ENCODE measurements at places on chromosomes 2 and 18.

DNA sequence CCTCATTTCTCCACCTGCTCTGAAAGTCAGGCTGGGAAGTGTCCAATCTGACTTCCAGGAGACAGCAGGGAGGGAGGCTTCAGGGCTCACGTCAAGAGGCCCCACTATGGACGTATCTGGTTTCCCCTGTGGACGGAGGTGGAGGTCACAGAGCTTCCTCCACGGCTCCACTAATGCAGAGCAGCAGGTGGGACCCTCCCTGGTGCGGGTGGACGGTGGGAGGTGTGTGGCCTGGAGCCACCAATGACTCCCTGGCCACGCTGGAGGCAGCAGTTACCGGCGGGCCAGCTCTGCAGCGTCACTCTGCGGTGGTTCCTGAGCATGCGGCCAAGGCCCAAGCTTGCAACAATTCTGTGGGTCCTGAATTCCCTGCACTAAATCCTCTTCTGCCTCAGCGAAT is 9.0 kb downstream of the CRACDL start:
- no peak for DNase-seq

GRCh38 chr2:128354726-128355470 is 36.2 kb upstream of the HS6ST1 start:
- no peak for DNase-seq

DNA sequence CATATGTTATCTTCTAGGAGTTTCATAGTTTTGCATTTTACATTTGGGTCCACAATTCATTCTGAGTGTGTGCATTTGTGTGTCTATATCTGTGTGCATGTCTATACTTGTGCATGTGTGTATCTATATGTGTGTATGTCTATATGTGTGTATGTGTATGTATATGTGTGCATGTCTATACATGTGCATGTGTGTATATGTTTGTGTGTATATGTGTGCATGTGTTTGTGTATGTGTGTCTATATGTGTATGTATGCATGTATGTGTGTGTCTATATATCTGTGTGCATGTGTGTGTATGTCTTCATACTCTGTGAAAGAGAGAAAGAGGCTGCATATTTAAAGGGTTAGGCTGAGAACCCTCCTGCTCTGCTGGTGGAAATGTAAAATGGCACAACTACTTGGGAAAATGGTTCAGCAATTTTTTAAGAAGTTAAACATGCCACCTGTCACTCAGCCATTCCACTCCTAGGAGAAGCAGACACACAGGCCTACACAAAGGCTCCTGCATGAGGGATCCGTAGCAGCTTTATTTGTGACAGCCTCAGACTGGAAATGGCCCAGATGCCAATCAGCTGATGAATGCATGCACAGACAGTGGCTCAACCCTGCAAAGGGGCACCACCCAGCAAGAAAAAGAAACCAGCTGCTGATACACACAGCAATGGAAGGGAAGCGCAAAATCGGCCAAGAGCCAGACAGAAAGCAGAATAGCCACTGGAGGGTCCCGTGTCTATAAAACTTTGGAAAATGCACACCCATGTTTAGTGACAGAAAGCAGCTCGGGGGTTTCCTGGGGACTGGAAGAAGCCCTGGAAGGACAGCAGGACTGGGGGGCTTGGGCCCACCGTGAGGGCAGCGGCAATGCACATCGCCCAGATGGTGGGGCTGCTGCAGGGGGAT is 146.8 kb downstream of the SEPTIN10 start:
- no peak for DNase-seq

DNA sequence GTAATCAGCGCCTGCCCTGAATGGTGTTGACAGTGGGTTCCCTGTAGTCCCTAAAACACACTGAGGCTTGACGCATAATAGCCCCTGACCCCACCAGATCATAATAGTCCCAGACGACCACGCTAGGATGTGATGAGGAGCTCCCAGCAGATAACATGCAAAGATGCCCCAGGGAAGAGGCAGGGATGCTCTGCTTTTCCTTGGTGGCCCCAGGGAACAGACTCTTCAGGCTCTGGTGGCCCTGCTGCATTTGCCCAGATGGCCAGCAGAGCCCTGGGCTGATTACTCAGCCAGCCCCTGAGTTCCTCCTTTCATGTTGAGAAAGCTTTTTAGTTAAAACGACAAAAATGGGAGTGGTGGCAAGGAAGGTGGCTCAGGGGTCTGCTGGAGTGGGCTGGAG is 5.9 kb upstream of the NCKAP5 start:
- no peak for DNase-seq

GRCh38 chr2:164841719-164842623 is at the start of gene COBLL1:
TSS of gene COBLL1 (minus strand) at chr2:164841823. CDS start at chr2:164841196, 627 bp downstream.
- no peak for DNase-seq

GRCh38 chr18:48676346-48676745 is 137.5 kb downstream of the CTIF start:
- DNase-seq: no peak

DNA sequence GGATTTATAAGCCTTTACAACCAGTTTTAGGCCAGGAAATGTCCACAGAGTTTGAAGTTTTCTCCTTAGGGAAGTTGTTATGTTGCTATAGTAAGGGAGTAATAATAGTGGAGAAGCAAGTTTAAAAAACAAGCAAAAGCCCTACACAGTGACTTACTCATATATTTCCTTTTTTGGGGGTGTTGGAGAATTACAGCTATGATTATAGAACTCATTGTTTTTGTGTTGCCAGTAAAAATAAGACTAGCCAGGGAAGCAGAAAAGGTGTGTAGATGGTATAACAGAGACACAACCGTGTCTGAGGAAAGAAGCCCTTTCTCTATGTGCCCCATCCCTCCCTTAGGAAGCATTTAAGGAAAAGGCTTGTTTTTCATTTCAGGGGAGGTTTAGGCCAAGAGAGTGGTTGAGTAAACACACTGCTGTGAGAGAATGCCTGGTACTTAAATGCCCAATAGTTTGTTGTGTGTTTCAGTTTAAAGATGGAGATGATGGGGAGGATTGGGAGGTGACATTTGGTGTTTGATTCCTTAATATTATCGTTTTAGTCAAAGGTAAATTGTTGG is 2.3 kb downstream of the VAPA start:
- DNase-seq: no peak

GRCh38 chr2:85695121-85695520 is 963 bp downstream of the GNLY start:
- no peak for DNase-seq

- DNase-seq: no peak
Measured at GRCh38 chr2:233679196-233679595, 2.5 kb upstream of the UGT1A7 start.

- peak; percentile 94 for DNase-seq
Measured at GRCh38 chr18:12990967-12991820, at the start of gene CEP192. TSS of gene CEP192 (plus strand) at chr18:12991362. CDS start at chr18:12999425, 8,063 bp downstream.

DNA sequence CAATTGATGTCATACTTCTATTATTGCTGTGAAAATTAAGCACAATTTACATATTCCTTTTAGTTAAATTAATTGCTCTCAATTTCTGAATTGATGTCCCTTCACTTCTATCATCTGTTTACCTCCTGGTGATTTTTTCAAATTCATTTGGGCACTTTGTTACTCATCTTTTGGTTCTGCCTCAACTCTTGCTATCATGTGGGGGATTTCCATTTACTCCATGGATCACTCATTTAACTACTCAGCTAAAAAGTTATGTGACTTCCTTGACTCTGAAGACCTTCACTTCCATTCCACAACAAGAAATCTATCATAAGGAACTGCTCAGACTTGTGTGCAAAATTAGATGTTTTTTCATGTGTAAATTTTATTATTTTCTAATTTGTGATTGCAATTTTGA is 126.2 kb downstream of the EHBP1 start:
- DNase-seq: no peak

DNA sequence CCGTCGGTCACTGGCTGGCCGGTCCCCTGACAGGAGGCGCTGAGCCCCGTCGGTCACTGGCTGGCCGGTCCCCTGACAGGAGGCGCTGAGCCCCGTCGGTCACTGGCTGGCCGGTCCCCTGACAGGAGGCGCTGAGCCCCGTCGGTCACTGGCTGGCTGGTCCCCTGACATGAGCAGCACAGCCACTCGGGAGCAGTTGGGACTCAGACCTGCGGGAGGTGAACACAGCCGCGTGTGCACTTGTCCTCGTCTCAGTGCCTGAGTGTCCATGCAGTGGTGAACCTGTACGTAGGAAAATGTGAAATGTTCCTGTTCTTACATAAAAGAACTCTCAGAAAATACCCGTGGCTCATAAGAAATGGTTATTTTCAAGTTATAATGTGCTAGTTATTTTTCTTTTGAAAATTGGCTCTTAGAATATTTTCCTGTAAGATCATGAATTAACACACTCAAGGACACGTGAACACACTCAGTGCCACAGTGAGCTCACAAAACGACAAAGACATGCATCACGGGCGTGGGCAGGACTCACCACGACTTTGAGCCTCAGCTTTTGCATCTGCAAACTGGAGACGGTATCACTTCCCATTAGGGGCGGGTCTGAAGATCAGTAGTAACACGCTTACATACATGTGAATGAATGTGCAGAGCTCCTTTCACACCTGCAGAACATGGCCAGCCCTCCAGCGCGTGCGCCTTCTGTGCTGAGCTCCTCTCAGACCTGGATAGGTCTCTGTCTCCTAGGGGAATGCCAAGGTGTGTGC is 21.1 kb upstream of the NFATC1 start:
- no peak for DNase-seq

- no peak for DNase-seq
Measured at GRCh38 chr2:65396348-65397026, 35.9 kb downstream of the SPRED2 start.

- no peak for DNase-seq
Measured at GRCh38 chr2:157428500-157429175, 15.3 kb downstream of the CYTIP start.

DNA sequence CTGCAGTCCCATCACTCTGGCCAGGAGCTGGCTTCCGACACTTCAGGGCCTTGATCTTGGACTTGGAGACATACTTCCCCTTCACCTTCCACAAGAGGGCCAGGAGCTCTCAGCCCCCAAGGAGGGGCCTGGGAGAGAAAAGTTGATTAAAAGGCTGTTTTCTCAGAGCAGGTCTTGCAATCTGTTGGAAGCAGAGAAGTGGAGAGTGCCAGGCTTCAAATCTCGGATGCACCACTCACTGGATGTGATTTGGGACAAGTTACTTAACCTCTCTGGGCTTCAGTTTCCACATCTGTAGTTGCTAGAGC is 255.3 kb downstream of the CYP26B1 start:
- DNase-seq: no peak

GRCh38 chr2:32668254-32668653 is 40.4 kb downstream of the TTC27 start:
- DNase-seq: no peak

GRCh38 chr2:47031909-47032668 is 116.5 kb upstream of the MCFD2 start:
- no peak for DNase-seq

- DNase-seq: no peak
Measured at GRCh38 chr18:48085781-48086487, 155.5 kb upstream of the SMAD2 start.

- no peak for DNase-seq
Measured at GRCh38 chr2:102761763-102762162, at the start of gene TMEM182. TSS of gene TMEM182 (plus strand) at chr2:102762031. CDS start at chr2:102762218, 187 bp downstream.

DNA sequence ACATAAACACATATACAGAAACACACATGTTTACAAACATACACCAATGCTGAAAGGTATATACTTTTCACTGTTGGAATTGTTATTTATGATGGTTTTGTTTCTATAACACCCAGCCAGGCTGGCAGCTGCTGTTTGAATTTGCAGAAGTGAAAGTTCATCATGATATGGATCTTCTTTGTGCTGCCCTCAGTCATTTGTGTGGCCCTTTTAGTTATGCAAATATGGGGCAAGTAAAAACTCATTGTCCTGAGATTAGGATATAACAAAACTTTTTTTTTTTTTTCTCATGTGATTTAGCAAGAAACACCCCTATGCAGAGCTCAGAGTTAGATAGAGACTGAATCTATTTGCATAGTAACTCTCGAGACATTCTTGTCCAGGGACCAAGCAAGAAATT is 714.1 kb downstream of the KCNJ3 start:
- no peak for DNase-seq

DNA sequence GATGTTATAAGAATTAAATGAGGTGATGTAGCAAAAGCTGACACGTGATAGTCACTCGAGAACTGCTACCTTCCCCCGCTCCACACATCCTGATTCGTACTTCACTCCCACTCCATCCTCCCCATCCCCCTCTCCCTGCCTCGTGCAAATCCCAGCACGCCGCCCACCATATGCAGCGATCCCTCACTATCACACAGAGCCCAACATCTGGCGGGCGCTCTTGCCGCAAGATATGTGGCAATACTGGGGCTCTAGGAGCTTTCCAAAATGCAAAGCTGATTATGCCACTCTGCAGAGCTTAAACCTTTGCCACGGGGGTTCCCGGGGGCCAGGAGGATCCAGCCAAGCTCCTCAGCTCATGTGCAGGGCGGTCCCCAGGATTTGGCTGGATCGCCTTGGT is 37.4 kb downstream of the DNMT3A start:
- DNase-seq: no peak

GRCh38 chr2:234377761-234378391 is 119.0 kb downstream of the ARL4C start:
- no peak for DNase-seq

- DNase-seq: no peak
Measured at GRCh38 chr2:105299290-105299689, 30.2 kb downstream of the TGFBRAP1 start.

GRCh38 chr2:157897106-157897971 is 21.2 kb upstream of the ACVR1 start:
- DNase-seq: no peak

- no peak for DNase-seq
Measured at GRCh38 chr2:177334940-177335543, 57.5 kb upstream of the AGPS start.
